Vagina (tissue), 2 donors: ENCODE measurements at places on chromosomes 5 and 9. TPM values are rescaled to one million over a fixed set of nuclear protein-coding genes. Genes with fewer than 3 reads are reported as not detected.

GRCh38 chr9:136975644-136976043 is 1.7 kb upstream of the PTGDS start:
- DNase-seq: no peak

- peak; percentile 27 for DNase-seq
Measured at GRCh38 chr9:98136489-98136888, 17.5 kb upstream of the TRIM14 start.

DNA sequence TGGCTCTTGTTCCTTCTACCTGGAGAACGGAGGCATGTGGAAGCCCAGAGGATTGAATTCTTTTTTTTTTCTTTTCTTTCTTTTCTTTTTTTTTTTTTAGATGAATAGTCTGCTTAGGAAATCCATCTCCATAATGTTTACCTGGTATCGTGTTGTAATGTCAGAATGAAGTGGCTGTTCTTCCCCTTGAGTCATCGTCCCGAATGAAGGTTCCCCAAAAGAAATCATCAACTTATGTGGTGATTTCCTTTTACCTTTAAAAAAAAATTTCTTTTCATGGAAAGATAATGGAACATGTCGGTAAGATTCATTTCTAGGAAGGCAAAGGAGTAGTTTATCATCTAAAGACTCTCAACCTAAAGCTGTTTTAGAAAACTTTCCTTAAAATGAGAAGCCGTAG is 59.7 kb downstream of the DOCK8 start:
- DNase-seq: no peak

DNA sequence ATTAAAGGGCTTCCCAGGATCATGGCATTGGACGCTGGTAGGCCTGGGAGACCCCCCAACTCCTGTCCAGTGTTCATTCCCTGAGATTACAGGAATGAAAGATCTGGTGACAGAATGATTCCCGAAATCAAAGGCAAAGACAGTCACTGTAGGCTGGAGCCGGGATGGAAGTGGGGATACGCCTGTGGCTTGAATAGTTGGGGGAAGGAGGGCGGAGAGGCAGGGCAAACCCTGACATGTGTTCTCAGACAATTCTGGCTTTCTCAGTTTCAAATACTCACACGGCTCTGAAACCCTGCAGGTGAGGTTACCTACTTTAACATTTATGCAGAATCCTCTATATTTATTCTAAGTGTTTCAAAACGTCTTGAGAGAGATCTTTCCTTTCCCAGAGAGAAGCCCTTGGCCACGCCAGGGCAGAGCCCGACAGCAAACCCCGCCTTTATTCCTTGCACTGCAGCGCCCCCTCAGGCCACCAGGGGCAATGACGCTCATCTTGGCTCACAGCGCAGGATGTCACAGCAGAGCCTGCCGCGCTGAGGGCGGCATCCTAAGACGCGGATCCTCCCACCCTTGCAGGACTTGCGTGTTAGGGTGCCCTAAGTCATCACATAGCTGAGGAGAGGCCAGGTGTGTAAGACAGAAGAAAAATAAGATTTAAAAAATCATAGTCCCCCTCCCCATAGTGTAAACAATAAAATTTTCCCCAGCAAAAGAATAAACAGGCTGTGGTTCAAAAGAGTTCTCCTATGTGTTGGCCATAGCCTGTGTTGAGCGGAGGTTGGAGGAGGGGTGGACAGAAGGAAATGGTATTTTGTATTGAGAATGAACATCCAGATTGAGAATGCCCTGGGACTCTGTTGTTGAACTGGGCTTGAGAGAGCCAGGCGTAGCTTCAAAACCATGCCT is 284.5 kb downstream of the NTRK2 start:
- DNase-seq: no peak

- no peak for DNase-seq
Measured at GRCh38 chr5:114686356-114686755, 324.5 kb downstream of the KCNN2 start.

- no peak for DNase-seq
Measured at GRCh38 chr5:59066367-59067163, 483.7 kb downstream of the RAB3C start.

GRCh38 chr5:138824516-138824915 is 50.6 kb downstream of the LRRTM2 start:
- no peak for DNase-seq

GRCh38 chr9:38228331-38229103 is 159.5 kb upstream of the SHB start:
- no peak for DNase-seq

DNA sequence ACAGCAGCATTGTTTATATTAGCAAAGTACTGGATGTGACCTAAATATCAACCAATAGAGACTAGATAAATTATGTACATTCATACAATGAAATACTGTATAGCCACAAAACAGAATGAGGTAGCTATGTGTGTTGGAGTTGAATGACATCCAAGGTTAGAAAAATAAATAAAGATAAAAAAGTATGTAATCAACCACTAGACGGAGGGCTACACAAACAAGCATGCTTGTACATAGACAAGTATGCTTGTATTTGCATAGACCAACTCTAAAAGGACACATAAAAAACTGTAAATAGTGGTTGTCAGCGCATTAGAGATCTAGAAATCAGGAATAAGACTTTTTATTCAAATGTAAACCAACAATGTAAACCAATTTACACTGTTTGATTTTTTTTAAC is 3.0 kb downstream of the FEM1C start:
- no peak for DNase-seq

DNA sequence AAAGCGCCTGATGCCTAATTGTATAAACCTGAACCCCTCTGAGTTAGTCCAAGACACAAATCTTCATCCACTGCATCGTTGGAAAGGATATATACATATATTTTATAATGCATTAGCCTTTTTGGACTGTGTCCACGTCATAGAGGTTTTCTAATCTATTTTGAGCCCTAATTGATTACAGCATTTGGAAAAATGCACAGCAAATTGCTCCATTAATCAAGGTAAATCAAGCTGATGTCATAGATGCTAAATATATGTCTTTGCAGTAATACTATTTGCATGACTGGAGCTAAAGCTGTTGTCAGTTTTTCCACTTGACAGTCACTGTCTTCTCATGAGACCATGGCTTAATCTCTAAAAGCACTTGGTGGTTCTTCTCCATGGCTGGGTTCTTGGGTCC is 483.5 kb upstream of the TNC start:
- DNase-seq: no peak

- DNase-seq: no peak
Measured at GRCh38 chr5:172439785-172440477, 14.4 kb downstream of the SH3PXD2B start.

DNA sequence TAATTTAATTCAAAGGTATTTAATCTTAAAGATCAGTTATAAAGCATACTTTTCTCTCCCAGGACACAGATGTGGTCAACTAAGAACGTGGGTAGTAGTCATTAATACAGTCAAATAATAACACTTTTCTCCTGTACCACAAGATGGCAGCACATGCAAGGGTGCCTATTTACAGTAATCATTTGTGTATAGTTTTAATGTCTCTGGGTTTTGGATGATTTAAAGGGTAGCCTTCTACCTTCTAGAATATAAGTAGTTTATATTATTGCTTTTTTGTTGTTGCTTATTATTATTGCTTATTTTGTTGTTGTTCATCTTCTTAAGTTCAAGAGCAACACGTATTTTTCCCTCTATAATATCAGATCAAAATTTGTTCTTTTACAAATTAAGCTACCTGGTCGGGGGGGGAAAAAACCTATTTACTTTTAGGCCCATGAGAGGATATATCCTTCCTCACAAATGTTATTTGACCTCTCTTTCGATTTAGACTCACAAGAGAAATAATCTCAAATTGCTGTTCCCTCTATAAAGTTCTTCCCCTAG is 59.6 kb upstream of the SLC27A6 start:
- DNase-seq: no peak

DNA sequence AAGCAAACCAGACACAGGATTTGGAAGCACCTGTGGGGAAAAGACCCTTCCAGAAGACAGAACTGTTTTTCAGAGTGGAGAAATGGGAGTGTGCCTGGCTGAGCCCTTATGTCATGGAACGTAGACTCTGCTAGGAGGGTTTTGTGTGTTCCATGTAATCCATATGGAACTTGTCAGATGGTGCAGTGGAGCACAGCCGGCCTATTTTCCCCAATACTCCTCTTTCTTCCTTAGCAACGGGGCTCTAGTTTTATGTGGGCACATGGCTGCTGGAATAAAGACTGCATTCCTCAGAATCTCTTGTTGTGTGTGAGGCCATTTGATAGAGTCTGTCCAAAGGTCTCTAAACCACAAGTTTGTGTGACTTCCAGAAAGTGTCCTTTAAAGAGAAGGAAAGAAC is 284.0 kb downstream of the DRD1 start:
- DNase-seq: no peak

- no peak for DNase-seq
Measured at GRCh38 chr5:31435730-31436129, 96.2 kb downstream of the DROSHA start.

- no peak for DNase-seq
Measured at GRCh38 chr5:2169430-2169808, 286.7 kb upstream of the IRX4 start.

DNA sequence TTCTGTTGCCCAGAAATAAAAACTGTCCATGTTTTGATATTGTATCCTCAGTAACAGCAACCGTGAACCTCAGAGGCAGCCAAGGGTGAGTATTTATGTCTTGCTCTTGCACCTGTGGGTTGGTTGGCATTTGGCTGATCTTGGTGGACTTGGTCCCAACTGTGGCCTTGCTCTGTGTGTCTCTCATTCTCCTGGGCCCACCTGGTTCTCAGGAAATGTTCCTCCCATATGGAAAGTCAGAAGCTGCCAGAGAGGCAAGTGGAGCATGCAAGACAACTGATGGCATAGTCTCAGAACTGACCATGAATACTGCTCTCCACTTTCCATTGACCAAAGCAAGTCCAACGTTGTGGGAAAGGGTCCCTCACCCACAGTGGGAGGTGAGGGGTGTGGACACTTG is 13.6 kb upstream of the NINJ1 start:
- DNase-seq: no peak

GRCh38 chr9:76703270-76703669 is 61.0 kb upstream of the PCA3 start:
- no peak for DNase-seq

Gene SNAPC3
- 22.6 TPM for total RNA-seq

Gene GABRA6
- not detected for total RNA-seq

Gene PROB1
- 2.5 TPM for total RNA-seq

Gene SLC1A1
- 1.5 TPM for total RNA-seq
